ENCODE measurements at places on chromosomes 13 and 19.

- no peak overlapping the region for H3K27ac ChIP-seq
- peaks cover 79% of the 10 kb centered on the region for H3K36me3 ChIP-seq
- DNase-seq: no peak
- no peak overlapping the region for H3K4me3 ChIP-seq
- no peaks in the 10 kb centered on the region for H3K4me1 ChIP-seq
- H3K27me3 ChIP-seq: no peaks in the 10 kb centered on the region
Observed at GRCh38 chr19:15241259-15241910, 9.1 kb upstream of the EPHX3 start.

GRCh38 chr13:90068658-90069057 lies 1278.8 kb upstream of the MIR17HG start:
- no peak overlapping the region for H3K4me3 ChIP-seq
- H3K27ac ChIP-seq: no peak overlapping the region
- DNase-seq: no peak
- no peaks in the 10 kb centered on the region for H3K36me3 ChIP-seq
- no peaks in the 10 kb centered on the region for H3K27me3 ChIP-seq

GRCh38 chr13:99614465-99614885 lies 113.2 kb downstream of the TM9SF2 start:
- peak; percentile 63 for DNase-seq
- H3K27ac ChIP-seq: no peak overlapping the region
- H3K4me1 ChIP-seq: peaks cover 4% of the 10 kb centered on the region
- H3K36me3 ChIP-seq: no peaks in the 10 kb centered on the region
- no peak overlapping the region for H3K4me3 ChIP-seq

GRCh38 chr13:94950303-94950702 lies 238.0 kb upstream of the SOX21 start:
- H3K27me3 ChIP-seq: peaks cover 5% of the 10 kb centered on the region
- no peaks in the 10 kb centered on the region for H3K4me1 ChIP-seq
- no peak for DNase-seq
- H3K36me3 ChIP-seq: no peaks in the 10 kb centered on the region

DNA sequence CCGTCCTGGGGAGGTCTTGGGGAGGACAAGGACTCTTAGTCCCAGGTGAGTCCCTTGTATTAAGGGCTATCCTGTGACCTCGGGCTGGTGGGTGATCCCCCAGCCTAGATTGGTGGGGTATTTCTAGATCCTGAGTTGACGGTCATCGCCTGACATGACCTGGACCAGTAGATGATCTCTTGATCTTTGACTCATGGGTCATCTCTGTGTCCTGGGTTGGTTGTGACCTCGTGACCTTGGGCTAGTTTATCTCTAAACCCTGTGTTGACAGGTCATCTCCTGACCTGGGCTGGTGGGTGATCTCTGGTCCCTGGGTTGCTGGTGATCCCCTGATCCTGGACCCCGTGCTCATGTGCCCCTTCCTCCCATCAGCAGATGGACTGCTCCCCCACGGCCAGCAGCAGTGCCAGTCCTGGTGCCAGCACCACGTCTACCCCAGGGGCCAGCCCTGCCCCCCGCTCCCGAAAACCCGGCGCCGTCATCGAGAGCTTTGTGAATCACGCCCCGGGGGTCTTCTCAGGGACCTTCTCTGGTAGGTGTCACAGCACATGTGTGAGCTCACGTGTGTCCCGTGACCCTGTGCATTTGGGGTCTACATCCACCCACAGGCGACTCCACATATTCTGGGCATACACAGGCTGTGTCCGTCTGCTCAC lies 6.3 kb downstream of the MIDN start:
- peak overlapping the region; percentile 96 for H3K27ac ChIP-seq
- H3K4me3 ChIP-seq: peak overlapping the region; percentile 96
- H3K4me1 ChIP-seq: peaks cover 64% of the 10 kb centered on the region
- peaks cover 62% of the 10 kb centered on the region for H3K36me3 ChIP-seq
- no peaks in the 10 kb centered on the region for H3K27me3 ChIP-seq

- no peak overlapping the region for H3K27ac ChIP-seq
- no peaks in the 10 kb centered on the region for H3K27me3 ChIP-seq
- no peak overlapping the region for H3K4me3 ChIP-seq
- H3K36me3 ChIP-seq: peaks cover 38% of the 10 kb centered on the region
- no peak for DNase-seq
- peaks cover 10% of the 10 kb centered on the region for H3K4me1 ChIP-seq
Observed at GRCh38 chr19:4016903-4017638, 9.5 kb downstream of the PIAS4 start.

- peaks cover 12% of the 10 kb centered on the region for H3K36me3 ChIP-seq
- no peaks in the 10 kb centered on the region for H3K4me1 ChIP-seq
- peak overlapping the region; percentile 64 for H3K4me3 ChIP-seq
- no peaks in the 10 kb centered on the region for H3K27me3 ChIP-seq
Observed at GRCh38 chr19:14089662-14090508, 666 bp downstream of the SAMD1 start.

DNA sequence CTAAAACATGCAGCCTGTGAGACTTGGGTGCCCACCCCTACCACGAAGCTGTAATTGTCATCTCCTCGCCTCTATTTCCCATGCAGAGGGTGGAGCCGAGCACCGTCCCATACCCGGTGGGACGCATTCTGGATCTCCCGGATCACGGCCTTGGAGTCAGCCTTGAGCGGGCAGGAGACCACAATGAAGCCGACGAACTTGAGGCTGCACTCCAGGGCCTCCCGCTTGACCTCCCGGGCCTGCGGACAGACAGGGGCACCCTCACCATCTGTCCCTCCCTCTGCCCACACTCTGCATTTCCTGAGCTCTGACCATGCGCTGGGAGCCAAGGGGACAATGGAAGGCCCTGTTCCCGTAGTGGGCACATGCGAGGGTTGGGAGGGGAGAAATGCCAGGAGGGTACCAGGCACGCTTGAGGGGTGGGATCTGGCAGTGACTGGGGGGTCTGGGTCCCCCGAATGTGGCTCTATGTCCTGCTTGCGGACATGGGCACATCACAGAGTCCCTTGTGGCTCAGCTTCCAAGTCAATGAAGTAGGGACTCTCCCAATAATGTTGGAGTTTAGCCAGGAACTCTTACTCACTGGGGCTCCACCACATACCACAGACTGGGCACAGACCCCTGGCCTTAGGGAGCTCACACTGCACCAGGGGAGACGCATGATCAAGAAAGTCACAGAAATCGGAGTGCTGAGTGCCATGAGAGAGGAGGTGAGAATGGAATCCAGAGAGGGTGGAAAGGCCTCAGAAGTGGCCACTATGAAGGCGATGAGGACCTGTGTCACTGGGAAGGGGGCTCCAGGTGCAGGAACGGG lies 9.2 kb upstream of the GMIP start:
- H3K27me3 ChIP-seq: no peaks in the 10 kb centered on the region
- no peak overlapping the region for H3K4me3 ChIP-seq
- H3K27ac ChIP-seq: no peak overlapping the region
- H3K36me3 ChIP-seq: peaks cover 71% of the 10 kb centered on the region

- H3K4me1 ChIP-seq: no peaks in the 10 kb centered on the region
- no peaks in the 10 kb centered on the region for H3K27me3 ChIP-seq
- no peaks in the 10 kb centered on the region for H3K36me3 ChIP-seq
- no peak overlapping the region for H3K27ac ChIP-seq
Observed at GRCh38 chr19:3783660-3784584, 2.3 kb downstream of the MATK start.

DNA sequence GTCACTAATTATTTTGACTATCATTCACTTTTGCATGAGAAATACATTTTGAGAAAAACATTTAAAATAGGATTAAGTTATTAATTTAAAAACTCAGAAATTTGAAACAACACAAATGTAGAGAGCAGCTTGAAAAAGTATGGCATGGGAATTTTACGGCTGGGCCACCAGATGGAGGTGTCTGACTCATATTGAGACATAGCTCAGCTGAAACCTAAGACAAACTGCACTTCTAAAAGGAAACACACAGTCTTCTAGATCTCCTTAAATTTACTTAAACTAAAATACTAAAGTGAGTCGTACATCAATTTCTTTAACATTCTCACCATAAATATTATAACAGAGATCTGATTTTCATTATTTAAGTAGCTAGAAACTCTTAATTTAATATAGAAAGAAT lies 41.9 kb upstream of the POSTN start:
- peaks cover 6% of the 10 kb centered on the region for H3K36me3 ChIP-seq
- peak; percentile 80 for DNase-seq
- H3K27me3 ChIP-seq: no peaks in the 10 kb centered on the region
- no peak overlapping the region for H3K27ac ChIP-seq
- peaks cover 16% of the 10 kb centered on the region for H3K4me1 ChIP-seq

DNA sequence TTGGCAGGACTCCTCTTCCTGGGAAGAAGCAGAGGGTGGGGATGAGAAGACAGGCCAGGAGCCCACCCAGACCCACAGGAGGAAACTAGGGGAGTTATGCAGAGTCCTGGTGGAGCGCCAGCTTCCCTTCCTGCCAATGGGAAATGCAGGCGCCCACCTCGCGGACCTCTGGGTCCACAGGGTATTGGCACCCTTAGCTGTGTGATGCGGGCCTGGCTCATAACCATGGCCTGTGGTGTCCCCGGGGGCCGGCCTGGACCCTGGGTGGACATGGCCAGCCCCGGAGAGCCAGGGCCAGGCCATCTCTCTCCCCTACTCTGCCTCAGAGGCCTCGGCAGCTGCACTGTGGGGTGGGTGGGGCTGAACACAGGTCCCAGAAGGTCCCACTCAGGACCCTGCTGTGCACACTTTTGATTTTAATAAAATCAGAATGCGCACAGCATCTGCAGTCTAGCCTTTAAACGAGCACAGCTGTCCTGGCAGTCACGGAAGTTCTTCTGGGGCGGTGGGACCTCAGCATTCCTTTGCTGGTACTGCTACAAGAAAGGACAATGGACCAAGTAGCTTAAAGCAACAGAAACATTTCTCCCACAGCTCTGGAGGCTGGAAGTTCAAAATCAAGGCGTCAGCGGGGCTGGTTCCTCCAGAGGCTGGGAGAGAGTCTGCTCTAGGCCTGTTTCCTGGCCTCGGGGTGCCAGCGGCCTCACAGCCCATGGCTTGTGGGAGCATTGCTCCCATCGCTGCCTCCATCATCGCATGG lies 1.8 kb downstream of the F10 start:
- no peaks in the 10 kb centered on the region for H3K36me3 ChIP-seq
- no peak overlapping the region for H3K4me3 ChIP-seq
- H3K4me1 ChIP-seq: no peaks in the 10 kb centered on the region
- no peak for DNase-seq
- no peak overlapping the region for H3K27ac ChIP-seq
- no peaks in the 10 kb centered on the region for H3K27me3 ChIP-seq

DNA sequence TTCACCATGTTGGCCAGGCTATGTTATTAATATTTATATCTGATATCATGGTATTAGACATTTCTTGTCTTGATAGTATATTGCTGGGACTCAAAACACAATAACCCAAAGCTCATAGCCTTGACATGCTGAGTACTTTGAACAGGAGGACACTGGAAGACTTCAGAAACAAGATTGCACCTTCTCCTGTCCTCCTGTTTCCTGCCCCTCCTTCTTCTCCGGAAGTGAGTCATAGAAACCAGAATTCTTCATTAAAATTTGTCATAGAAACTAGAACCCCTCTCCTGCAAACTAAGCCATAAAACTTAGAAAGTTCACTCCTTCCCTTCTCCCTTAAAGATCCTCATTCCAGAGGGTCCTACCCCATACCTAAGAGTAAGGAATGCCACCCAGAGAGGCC lies 400.2 kb downstream of the SLITRK5 start:
- no peaks in the 10 kb centered on the region for H3K27me3 ChIP-seq
- H3K4me1 ChIP-seq: peaks cover 12% of the 10 kb centered on the region
- DNase-seq: peak; percentile 86
- H3K27ac ChIP-seq: peak overlapping the region; percentile 68
- H3K4me3 ChIP-seq: no peak overlapping the region
- H3K36me3 ChIP-seq: no peaks in the 10 kb centered on the region

- no peaks in the 10 kb centered on the region for H3K36me3 ChIP-seq
- H3K27me3 ChIP-seq: no peaks in the 10 kb centered on the region
Observed at GRCh38 chr13:93614776-93615175, 388.2 kb downstream of the GPC6 start.

- no peak overlapping the region for H3K4me3 ChIP-seq
- no peak for DNase-seq
- no peaks in the 10 kb centered on the region for H3K27me3 ChIP-seq
- peaks cover 14% of the 10 kb centered on the region for H3K36me3 ChIP-seq
- no peak overlapping the region for H3K27ac ChIP-seq
- H3K4me1 ChIP-seq: no peaks in the 10 kb centered on the region
Observed at GRCh38 chr19:37635076-37636056, 19.9 kb downstream of the ZFP30 start.

DNA sequence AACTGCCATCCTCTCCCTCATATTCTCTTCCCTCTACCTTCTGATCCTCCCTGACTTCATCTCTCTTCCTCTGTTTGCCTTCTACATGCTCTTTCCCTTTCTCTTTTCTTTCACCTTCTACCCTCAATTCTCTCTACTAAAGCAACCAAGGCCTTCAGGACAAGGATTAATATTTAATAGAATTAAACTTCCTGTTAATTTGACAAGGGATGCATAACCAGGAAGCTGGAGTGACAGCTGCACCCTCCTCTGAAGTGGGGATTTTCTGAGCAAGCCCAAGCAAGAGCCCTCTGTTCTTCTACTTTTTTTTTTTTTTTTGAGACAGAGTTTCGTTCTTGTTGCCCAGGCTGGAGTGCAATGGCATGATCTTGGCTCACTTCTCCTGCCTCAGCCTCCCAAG lies 63.4 kb upstream of the MED4 start:
- no peaks in the 10 kb centered on the region for H3K27me3 ChIP-seq
- peak; percentile 19 for DNase-seq
- H3K36me3 ChIP-seq: no peaks in the 10 kb centered on the region
- H3K27ac ChIP-seq: peak overlapping the region; percentile 41
- H3K4me1 ChIP-seq: peaks cover 43% of the 10 kb centered on the region
- no peak overlapping the region for H3K4me3 ChIP-seq

GRCh38 chr19:33344573-33344925 lies 29.0 kb upstream of the CEBPG start:
- no peaks in the 10 kb centered on the region for H3K4me1 ChIP-seq
- no peak for DNase-seq
- no peak overlapping the region for H3K4me3 ChIP-seq
- H3K36me3 ChIP-seq: no peaks in the 10 kb centered on the region
- peaks cover 68% of the 10 kb centered on the region for H3K27me3 ChIP-seq

DNA sequence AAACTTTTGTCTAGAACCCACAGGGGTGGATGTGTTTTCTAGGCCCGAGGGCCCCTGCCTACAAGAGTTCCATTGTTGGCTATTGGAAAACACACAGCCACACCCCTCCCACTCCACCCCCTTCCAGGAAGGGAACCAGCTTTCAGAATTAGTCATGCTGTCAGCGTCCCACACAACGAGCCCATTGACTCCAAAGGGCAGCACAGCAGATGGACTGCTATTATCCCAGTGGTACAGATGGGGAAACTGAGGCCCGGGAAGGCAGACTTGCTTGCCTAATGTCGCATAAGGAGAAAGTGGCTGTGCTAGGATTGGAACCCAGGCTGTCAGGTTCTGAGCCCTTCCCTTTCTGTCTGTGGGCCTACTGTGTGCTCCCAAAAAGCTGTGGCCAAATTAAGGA lies 8.1 kb upstream of the FXYD3 start:
- H3K27me3 ChIP-seq: no peaks in the 10 kb centered on the region
- H3K27ac ChIP-seq: no peak overlapping the region
- H3K36me3 ChIP-seq: no peaks in the 10 kb centered on the region
- DNase-seq: no peak
- H3K4me3 ChIP-seq: no peak overlapping the region
